ENCODE measurements at places on chromosomes 5 and 9. TPM values are rescaled to one million over a fixed set of nuclear protein-coding genes. Genes with fewer than 3 reads are reported as not detected.

Gene TNFSF8
- total RNA-seq: not detected

GRCh38 chr9:135611875-135612209, 27.5 kb downstream of the GLT6D1 start:
- DNase-seq: no peak

DNA sequence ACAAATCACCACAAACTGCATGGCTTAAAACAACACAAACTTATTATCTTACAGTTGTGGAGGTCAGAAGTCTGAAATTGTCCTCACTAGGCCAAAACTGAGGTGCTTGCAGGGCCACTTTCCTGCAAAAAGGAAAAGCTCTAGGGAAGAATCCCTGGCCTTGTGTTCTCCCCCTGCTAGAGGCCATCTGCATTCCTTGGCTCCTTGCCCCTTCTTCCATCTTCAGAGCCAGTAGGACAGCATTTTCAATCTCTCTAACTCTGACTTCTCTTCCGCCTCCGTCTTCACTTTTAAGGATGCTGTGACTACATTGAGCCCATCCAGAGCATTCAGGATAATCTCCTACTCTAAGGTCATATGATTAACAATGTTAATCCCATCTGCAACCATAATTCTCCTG, 236.6 kb downstream of the CDK5RAP2 start:
- DNase-seq: no peak

GRCh38 chr9:5719100-5719926, 90.4 kb downstream of the RIC1 start:
- no peak for DNase-seq
